Esophagus squamous epithelium (tissue), 5 donors: ENCODE measurements at places on chromosomes 3 and 15.

DNA sequence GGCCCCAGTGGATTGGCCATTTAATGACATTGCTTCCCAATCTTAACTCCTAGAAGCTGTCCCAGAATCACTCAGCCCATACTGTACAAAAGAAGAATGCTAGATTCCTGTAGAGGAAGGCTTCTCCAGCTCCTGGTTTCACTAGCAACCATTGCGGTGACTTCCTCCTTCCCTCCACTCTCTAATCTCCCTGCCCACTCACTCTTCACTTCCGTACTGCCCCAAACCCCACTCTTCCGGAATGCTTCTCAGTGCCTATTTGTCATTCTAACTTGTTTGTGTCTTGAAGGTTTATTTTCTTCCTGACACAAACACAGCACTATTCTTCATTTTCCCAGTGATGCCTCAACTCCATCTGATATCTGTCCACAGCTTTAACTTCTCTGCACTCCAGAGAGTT lies 97.1 kb upstream of the SPATA16 start:
- no peak for DNase-seq

DNA sequence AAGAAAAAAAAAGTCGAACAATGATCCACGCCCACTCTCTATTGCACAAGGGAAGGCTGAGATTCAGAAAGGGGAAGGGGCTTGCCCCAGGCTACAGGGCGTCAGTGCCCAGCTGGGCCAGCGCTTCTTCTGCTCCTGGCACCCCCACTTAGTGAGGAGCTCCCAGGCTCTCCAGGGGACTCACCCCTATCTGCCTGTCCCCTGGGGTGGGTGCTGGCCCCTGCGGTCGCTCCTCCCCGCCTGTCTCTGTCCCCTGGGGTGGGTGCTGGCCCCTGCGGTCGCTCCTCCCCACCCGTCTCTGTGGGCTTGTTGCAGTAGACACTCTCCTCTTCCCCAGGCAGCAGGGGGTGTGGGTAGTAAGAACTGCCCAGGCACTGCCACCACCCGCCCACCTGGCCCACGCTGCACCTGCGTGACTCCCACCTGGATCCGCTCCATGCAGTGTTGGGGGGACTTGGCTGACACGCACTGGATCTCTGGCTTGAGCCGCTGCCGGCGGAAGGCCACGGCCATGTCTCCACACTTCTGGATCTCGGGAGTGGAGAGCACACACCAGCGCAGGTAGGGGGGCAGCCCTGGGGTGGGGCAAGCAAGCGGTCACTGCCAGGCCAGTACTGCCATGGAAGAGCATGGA lies 14.6 kb downstream of the MELTF start:
- no peak for DNase-seq

DNA sequence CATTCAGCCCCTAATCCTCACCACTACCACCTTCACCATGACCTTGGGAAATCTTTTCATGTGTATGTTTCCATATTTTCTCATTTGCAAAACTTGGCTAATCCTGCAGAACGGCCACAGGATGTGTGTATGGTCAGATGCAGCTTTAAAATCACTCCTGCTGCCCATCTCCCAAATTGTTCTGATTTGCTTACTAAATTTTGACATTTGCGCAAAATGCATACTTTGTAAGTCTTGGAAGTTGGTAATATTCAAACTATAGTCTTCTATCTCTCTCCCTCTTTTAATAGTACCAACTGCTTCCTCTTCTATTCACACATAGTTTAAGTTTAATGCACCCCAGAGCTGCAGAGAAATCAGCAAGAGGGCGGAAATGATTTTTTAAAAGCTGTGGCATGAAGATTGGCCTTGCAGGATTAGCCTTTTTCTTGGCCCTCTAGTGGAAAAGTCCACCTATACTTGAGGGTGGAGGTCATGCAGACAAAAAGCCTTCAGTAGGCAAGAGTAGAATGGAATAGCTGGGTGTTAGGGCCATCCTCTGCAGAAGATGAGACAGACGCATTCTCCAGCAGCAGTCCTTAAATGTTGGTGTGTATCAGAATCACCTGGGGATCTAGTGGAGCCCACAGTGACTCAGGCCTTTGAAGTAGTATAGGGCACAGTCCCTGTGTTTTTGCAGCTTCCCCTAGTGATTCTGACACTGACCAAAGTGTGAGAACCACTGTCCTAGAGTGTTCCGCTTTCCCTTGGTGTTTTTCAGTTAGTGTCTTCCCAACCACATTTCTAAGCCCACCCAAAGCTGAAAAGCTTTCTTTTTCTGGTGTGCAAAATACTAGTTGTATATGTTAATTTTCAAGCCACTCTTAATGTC lies 181.7 kb downstream of the CHST2 start:
- DNase-seq = no peak

DNA sequence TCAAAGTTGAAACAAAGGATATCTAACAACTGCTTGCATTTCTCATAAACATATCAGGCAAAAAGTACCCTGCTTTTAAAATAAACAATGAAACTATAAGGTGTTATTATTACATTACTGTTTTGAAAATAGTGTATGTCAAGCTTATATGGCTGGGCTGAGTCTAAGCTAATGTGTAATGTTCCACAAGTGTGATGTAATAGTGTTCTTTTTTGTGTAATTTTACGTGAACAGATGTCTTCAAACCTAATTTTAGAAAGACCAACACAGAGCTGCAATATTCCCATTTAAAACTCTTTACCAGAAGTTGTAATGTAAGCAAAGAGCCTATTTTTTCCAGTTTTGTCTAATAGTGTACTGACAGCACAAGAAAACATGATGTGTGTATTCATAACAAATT lies 34.0 kb downstream of the MINDY2 start:
- DNase-seq = no peak

GRCh38 chr15:77546870-77547269 lies 85.8 kb downstream of the LINGO1 start:
- DNase-seq = no peak

DNA sequence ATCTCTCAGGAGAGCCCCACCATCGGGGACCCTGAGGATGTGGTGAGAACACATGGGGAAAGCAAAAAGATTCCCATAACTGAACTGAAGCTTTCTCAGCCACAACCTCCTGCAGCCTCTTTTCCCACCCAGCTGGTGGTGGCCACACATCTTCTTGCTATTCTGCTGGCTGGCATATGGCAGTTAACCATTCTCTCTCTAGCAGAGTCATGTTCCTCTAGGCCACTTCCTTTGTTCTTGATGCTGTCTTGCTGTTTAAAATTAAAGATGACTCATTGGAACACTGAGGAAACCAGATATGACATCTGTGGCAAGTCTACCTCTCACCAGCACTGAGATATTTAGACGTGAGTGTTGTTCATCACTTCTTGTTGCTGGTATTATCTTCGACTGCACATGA lies 180.3 kb upstream of the ROBO2 start:
- no peak for DNase-seq

GRCh38 chr3:108312656-108313055 lies 16.3 kb downstream of the HHLA2 start:
- no peak for DNase-seq

- no peak for DNase-seq
These were observed 68.4 kb downstream of the SLC24A1 start for GRCh38 chr15:65690173-65690572.

DNA sequence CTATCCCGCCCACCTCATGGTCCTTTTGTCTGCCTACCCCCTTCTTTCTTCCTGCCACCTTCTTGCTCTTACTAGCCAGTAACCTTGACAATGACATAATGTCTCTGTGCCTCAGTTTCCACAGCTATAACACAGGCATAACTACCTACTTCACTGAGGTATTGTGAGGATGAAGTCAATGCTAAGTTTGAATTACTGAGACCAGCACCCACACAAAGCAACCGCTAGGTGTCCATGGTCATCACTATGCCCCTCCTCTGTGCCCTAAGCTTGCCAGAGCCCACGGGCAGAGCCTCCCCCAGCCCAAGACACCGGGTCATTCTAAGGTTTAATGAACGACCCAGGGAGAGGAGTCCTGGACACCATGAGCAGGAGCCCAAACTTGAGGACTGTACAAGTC lies 101.6 kb downstream of the OXNAD1 start:
- no peak for DNase-seq

DNA sequence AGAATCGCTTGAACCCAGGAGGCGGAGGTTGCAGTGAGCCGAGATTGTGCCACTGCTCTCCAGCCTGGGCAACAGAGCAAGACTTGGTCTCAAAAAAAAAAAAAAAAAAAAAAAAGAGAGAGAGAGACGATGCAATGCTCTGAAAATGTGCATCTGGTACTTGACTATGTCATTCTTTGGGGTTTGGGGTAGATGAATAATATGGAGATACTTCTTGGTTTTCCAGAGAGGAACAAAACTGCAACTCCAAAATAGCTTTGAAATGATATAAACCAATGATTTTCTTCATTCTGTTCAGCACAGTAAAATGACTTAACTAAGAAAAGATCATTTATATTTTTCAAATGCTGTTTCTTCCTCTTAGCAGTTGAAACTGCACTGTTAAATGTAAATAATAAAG lies 158.9 kb downstream of the ISL2 start:
- no peak for DNase-seq

DNA sequence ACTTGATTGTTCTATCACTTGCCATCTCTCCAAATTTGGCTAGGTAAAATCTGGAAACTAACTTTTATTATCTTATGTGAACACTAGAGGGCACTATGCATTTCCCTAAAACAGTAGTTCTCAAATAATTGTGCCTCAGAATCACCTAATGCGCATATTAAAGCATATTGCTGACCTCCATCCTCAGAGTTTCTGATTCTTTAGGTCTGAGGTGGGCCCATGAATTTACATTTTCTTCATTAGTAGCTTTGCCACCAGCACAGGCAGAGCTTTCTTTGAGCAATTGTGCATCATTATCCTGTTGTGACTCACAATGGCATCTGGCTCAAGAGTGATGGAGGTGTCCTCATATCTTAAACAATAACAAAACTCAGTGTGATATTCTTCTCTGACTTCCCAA lies 17.5 kb upstream of the BCHE start:
- no peak for DNase-seq
